ENCODE measurements at places on chromosomes 1 and 21.

GRCh38 chr1:192601143-192601542 lies 25.6 kb downstream of the RGS1 start:
- no peak for DNase-seq

GRCh38 chr1:62265956-62266935 lies 53.0 kb downstream of the KANK4 start:
- DNase-seq, result no peak

- no peak for DNase-seq
Measured at GRCh38 chr1:39293375-39294070, 89.0 kb downstream of the MACF1 start.

- no peak for DNase-seq
Measured at GRCh38 chr1:81125672-81126071, 675.1 kb upstream of the ADGRL2 start.

DNA sequence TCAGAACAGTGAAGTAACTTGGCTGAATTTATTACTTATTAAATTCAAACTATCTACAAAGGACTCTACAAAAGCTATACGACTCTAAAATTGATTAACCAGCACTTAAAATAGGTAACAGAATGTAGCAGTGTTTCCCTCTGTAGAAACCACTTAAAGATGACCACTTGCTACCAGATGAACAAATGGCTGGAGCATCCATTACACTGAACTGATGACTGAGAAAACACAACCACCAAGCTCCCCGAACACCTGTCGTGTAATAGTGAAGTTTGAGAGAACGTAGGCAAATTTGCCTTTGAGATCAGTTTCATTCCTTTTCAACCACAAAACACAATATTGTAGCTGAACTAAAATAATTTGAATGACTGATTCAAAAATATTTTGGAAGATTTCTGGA lies 226.7 kb downstream of the KCNT2 start:
- no peak for DNase-seq

DNA sequence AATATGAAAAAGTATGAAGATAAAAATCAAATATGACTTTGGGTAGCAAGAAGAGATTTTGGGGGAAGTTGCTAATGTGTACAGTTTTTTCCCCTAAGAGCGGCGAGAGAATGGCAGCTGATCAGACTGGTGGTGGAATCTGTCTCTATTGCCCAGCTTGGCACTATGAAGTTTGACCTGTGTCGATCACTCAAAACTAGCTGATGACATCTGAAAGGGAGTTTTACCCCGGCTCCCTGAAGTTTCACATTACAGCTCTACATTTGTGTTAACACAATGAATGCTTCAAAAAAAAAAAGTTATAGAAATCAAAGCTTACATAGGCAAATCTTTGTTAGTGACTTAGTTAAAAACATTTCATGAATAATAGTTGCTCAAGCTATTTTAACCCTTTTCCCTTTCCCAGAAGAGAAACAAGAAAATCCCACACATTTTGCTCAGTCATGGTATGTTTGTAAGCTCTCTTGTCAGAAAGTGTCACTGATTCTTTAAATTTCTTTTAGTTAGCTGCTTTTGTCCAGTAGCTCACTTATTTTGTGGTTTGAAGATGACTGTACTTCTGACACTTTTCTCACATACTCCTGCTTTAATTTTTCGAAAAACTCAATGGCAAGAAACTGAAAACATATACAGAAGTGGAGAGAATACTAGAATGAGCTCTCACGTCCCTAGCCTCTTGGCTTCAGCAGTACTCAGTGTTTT lies 41.3 kb downstream of the DYRK1A start:
- DNase-seq, result no peak

DNA sequence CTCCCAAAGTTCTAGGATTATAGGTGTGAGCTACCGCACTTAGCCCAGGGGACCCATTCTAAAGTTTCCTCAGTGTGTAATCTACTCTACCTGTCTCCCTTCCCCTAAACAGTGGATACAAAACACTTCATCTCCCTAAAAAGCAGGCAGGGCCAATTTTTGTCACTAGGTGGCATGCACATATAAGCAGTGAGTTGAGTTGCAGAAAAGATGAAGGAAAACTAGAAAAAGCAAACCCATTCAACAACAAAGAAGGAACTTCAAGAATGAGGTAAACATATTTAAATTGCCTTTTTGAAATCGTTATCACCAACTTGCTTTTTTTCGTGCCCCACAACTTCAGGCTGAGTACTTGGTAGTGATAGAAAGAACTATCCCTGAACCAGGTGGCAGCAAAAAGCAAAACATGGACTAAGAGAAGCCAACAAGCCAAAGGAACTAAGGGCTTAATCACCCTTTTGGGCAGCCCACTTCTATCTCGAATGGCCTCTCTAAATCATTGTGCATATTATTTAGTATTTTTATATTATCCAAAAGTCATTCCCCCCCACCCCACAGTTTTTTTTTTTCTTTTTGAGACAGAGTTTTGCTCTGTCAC lies 19.7 kb upstream of the ALDH9A1 start:
- no peak for DNase-seq

DNA sequence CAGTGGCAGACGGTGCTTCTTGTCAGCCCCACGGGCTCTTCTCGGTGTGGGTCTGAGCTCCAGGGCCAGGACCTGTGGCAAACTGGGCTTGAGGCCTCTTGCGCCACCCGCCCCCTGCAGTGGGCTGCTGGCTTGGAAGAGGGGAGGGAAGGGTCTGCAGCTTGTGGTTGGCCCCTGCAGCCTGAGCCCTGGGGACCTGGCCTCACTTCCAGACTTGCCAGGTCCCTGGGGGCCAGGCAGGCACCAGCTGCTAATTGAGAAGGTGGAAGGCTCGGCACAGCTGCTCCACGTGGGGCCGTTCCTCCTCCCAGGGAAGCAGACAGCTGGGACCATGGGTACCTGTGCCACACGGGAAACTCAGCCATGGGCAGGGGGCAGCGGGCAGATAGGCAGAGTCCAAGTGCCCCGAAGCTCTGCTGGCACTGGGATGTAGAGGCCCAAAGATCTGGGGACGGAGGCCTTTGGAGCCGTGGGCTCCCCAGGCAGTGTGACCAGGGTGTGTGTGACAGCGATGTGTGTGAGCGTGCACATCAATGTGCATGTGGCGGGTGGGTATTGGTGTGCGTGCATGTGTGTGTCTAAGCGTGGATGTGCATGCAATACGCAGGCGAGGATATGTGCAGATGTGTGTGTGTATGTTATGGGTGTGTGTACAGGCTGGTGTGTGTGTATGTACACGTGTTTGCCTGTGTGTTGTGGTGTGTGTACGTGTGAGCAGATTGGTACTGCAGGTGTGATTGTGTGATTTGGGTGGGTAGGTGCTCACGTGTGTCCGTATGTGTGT lies 39.3 kb downstream of the TP73 start:
- no peak for DNase-seq

DNA sequence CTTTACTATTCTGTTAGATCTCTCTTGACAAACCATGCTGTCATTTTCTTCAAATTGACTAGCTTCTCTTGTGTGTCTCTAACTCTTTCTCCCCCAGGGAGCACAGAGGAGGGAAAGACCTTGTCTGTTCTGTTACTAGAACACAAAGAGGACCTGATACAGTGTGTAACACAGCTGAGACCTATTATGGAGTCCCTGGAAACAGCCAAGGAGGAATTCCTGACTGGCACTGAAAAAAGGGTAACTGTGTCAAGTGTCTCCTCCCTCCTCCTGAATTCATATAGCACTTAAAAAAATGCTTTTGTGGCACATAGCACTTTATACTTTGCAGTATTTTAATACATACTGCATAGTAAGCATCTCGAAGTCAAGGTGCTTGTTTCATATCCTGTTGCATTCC lies 50.6 kb downstream of the ZBTB40 start:
- no peak for DNase-seq

DNA sequence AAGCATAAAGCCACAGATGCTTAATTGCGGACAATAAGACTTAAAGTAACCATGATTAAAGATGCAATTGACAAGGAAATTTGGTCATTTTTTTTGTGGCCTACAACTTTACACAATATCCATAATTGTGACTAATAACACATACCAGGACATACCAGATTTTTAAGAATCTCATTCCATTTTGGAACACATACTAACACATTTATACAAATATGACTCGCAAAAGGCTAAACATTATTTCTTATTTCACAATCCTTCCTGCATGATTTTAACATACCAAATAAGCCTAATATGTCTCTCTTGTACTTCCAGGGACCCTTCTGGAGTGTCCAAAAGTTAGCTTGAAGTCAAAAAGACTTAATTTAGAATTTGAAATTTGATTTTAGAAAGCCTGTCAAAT lies 48.8 kb downstream of the DR1 start:
- DNase-seq, result no peak

GRCh38 chr21:25836396-25836795 lies 101.6 kb downstream of the GABPA start:
- DNase-seq, result no peak

DNA sequence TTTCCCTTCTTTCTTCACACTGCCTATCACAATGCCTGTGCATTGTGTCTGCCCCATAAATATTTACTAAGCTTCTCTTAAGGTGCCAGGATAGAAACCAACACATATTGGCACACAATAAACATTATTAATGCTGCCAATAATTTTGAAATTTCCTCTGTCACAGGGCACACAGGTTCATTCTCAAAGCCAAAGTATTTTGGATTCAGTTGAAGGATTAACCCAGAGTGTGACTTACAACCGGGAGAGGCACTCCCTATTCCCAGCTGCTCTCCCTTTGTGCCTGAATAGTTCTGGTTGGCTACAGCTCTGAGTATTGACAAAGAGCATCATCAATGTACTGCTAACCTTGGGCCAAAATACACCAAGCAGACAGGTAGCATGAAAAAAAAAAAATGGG lies 46.6 kb upstream of the ATP1A1 start:
- DNase-seq, result no peak

GRCh38 chr1:204045430-204045829 lies 27.5 kb upstream of the SOX13 start:
- DNase-seq, result no peak

All from stimulated activated CD8-positive, alpha-beta memory T cell treated with anti-CD3 and anti-CD28 coated beads, Interleukin-4, amount 100 ng/mL, for 4 hours (primary cell).